CD8-positive, alpha-beta memory T cell (primary cell): ENCODE measurements at places on chromosomes 2 and 18.

DNA sequence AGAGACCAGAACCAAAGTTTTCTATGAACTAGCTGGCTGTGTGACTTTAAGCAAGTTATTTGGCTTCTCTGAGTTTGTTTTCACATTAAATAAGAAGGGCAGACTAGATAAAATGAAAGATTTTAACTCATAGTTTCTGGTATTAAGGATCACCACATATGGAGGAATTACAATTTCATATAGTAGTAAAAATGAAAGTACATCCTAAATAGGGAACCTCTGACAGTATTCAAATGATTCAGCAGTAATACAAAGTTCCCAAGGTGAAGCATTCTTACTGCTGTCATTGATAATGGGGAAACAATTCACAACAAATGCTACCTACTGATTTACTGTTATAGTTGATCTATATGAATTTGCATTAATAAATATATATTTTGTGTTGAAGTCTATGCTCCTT is 170.3 kb upstream of the VRK2 start:
- no peaks in the 10 kb centered on the region for H3K36me3 ChIP-seq
- no peak overlapping the region for H3K4me3 ChIP-seq
- no peaks in the 10 kb centered on the region for H3K4me1 ChIP-seq
- no peaks in the 10 kb centered on the region for H3K27me3 ChIP-seq
- no peak overlapping the region for H3K27ac ChIP-seq

DNA sequence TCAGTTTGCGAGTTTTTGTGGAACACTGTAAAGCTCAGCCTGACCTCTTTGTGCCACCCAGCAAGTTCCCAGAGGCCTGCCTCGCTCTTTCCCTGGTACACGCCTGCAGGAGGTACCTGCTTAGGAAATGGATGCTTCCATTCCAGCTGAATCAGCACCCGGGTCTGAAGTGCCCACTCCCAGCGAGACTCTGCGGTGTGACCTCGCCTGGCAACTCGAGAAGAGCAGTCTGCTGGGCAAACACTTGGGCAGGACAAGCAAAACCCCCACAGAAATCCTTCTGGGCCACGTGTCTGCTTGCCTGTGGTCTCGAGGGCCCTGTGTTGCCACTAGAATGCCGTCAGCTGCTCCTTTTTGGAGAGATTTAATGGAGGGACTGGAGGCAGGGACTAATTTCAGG is 127.6 kb downstream of the MAPK4 start:
- H3K36me3 ChIP-seq, result no peaks in the 10 kb centered on the region
- H3K4me3 ChIP-seq, result no peak overlapping the region
- no peaks in the 10 kb centered on the region for H3K4me1 ChIP-seq

GRCh38 chr18:79988451-79989194 is at the start of gene TXNL4A:
TSS of gene TXNL4A (minus strand) at chr18:79988563. CDS start at chr18:79988392, 171 bp downstream.
- peaks cover 10% of the 10 kb centered on the region for H3K36me3 ChIP-seq
- H3K27ac ChIP-seq, result peak within 1 kb of the TSS; percentile 96
- peak; percentile 74 for DNase-seq
- H3K4me3 ChIP-seq, result peak within 1 kb of the TSS; percentile 88

GRCh38 chr2:3574155-3574554 is 905 bp upstream of the RPS7 start:
- no peak overlapping the region for H3K4me3 ChIP-seq
- no peak for DNase-seq
- no peaks in the 10 kb centered on the region for H3K27me3 ChIP-seq
- H3K4me1 ChIP-seq, result peaks cover 36% of the 10 kb centered on the region
- H3K27ac ChIP-seq, result no peak overlapping the region

DNA sequence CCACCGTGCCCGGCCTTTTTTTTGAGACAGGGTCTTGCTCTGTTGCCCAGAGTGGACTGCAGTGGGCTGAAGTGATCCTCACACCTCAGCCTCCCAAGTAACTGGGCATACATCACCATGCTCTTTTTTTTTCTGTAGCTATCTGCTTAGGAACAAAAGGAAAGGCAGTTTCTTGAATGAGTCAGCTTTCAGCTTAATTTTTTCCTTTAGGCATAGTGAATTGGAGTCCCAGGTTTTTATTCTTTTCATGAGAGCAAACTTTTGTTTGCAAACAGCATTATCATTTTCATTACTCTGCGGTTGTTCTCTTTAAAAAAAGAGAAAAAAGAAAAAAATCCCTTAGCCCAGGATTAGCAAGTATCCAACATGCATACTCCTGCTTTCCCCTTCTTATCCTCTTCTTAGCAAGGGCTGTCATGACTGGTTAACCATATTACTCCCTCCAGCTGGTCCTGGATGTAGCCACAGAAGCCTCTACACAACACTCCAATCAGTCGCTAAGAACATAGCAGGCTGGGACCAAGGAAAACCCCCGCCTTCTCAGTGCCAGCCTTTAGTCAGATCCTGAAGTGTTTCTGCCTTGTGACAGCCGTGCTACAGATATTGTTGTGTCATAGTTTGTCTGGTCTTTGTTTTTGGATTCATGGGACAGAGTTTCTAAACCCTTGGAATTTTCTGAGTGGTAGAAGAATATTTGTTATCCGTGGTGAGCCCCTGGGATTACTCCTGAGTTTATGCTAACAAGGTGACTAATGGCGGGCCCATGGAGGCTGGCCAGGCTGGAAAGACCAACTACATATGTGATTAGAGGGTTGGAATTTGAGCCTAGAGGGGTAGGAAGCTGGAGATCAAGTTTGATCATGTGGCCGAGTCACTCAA is 23.3 kb upstream of the ST3GAL5 start:
- no peak overlapping the region for H3K27ac ChIP-seq
- no peak for DNase-seq
- H3K27me3 ChIP-seq, result no peaks in the 10 kb centered on the region
- H3K36me3 ChIP-seq, result no peaks in the 10 kb centered on the region
- H3K4me3 ChIP-seq, result no peak overlapping the region
- no peaks in the 10 kb centered on the region for H3K4me1 ChIP-seq

GRCh38 chr2:223601932-223602666 is at the start of gene SCG2:
TSS of gene SCG2 (minus strand) at chr2:223602361. CDS start at chr2:223599282, 3,079 bp downstream.
- H3K36me3 ChIP-seq, result no peaks in the 10 kb centered on the region
- no peak within 1 kb of the TSS for H3K27ac ChIP-seq
- H3K4me1 ChIP-seq, result no peaks in the 10 kb centered on the region
- no peak for DNase-seq

GRCh38 chr2:217887841-217888701 is 114.7 kb downstream of the TNS1 start:
- no peaks in the 10 kb centered on the region for H3K36me3 ChIP-seq
- no peak overlapping the region for H3K27ac ChIP-seq
- H3K4me1 ChIP-seq, result no peaks in the 10 kb centered on the region

DNA sequence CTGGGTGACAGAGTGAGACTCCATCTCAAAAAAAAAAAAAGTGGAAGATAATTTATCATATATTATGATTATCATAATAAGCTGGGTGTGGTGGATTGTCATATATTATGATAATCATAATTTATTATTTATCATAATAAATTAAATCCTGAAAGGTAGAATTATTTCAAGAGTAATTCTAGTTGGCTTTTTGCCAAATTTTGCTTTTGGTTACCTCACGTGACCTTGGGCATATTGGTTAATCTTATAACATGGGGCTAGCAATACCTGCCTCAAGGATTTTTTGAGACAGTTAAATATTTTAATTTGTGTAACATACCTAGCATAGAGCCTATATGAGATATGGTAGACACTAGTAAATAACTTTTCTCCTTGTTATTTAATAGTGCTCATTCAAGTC is 111.3 kb upstream of the TTC27 start:
- no peak overlapping the region for H3K27ac ChIP-seq
- H3K27me3 ChIP-seq, result no peaks in the 10 kb centered on the region
- no peak overlapping the region for H3K4me3 ChIP-seq
- H3K36me3 ChIP-seq, result peaks cover 33% of the 10 kb centered on the region
